ENCODE measurements at places on chromosomes 2 and 18.

DNA sequence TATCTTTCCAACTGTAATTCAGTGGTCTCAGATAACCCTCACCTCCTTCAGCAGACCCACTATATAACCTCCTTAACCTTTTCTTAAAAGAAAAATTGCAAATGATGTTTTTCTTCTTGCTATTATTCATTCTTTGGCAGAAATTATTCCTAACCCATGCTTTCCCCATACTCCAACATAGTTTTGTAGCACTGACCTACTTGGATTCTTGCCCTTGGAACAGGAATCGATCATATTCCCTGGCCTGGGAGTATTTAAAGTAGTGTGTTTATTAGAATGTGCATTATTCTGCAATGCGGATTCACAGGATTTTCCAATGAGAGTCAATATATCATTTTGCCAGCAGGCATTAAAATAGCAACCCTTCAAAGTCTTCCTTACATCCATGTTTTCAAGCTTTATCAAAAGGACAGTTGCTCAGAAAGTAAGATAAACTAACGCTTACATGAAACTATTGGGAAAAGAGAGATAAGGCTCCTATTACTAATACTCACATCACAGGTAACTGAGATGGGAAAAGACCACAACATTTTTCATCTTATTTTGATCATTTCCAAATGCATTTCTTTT is 37.4 kb downstream of the CHN1 start:
- no peak for DNase-seq

- DNase-seq: no peak
Measured at GRCh38 chr2:203718087-203718486, 11.6 kb downstream of the CD28 start.

DNA sequence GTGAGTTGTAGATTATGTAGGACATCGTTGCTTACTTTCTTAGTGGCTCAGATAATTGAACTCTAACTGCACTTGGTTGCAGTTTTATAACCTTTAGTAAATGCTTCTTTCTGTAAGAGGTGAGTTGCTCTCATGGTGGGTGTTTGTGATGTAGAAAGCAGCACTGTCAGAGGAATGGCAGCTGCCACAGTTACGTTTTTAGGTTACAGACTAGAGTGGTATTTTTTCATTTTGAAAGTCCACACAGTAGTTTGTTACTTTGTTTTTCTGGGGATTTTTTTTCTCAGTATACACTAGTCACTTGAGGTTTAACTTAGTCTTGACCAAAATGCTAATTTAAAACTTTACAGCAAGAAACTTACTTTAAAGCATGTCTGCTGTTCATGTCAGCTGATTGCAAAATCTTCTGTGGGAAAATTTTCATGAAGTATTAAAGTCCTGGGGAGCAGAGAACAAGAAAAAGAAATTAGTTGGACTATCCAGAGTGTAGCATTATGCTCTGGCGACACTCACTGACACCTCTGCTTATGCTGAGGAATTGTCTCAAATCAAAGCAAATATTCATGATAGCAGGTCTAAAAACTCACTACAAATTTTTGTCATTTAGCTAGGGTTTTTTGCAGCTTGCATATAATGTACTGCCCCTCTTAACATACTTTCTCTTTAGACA is 14.8 kb downstream of the AFTPH start:
- DNase-seq: no peak

DNA sequence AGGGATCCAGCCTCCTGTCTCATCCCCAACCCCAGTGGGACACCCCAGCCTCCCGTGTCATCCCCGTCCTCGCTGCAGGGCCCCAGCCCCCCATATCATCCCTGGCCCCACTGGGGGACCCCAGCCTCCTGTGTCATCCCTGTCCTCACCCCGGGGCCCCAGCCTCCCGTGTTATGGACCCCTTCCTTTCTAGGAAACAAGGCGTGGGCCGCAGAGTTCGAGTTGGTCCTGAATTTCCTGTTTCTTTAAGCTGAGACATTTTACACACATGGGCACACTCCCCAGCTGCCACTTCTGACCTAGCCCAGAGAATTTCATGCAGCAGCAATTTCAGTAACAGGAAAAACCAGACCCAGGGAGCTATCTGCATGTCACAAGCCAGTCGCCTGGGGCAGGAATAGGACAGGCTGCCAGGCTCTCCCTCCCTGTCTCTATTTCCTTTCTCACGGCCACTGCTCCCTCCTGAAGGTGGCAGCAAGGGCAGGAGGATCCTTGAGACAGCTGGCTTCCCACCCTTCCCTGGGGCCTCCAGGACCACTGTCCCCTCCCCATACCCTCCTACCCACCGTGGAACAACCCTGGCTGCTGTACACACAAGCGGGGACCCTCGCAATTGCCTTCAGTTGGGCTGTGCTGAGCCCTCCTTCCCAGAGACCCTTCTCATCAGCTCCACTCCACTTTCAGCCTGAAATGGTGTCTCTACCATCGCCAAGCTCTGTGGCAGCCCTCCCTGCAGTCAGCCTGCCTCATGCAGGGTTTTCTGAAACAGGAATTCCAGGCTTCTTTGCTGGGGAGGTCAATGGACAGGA is 141.9 kb upstream of the ID2 start:
- no peak for DNase-seq

DNA sequence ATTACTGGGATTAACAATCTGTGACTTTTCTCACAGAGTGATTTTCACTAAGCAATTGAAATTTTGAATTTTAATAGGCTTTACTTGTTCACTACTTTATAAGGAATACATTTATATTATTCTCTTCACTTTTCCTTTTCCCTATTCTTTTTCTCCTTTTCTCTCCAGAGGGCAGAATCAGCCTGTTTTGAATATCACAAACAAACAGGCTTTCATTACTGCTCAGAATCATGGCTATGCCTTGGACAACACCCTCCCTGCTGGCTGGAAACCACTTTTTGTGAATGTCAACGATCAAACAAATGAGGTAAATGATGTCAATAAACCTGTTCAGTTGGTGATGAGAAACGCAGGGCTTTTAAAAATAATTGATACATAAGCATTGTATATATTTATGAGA is 35.3 kb downstream of the CPS1 start:
- DNase-seq: no peak
